ENCODE measurements at places on chromosomes 5 and 9.

- no peak for DNase-seq
Measured at GRCh38 chr5:112479418-112479817, 60.3 kb upstream of the EPB41L4A start.

DNA sequence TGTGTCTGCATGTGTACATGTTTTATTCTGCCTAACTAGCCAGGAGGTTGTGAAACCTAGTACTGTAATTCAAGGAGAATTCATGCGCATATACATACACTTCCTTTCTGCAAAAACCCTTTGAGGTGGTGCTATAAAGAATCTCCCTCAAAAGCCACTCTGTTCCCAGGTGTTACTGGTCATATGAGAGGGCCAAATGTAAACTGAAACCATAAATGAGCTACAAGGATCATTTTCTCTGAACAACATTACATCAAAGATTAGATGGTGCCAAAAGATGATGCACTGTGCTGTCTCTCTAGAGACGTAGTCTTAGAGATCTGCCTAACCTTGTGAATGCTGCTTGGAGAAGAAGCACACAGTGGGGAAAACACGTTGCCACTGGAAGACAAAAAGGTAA, 15.7 kb downstream of the NREP start:
- no peak for DNase-seq

GRCh38 chr9:92242260-92243136, 51.0 kb downstream of the IARS1 start:
- DNase-seq = no peak

GRCh38 chr9:19620326-19620725, 168.5 kb downstream of the SLC24A2 start:
- no peak for DNase-seq

DNA sequence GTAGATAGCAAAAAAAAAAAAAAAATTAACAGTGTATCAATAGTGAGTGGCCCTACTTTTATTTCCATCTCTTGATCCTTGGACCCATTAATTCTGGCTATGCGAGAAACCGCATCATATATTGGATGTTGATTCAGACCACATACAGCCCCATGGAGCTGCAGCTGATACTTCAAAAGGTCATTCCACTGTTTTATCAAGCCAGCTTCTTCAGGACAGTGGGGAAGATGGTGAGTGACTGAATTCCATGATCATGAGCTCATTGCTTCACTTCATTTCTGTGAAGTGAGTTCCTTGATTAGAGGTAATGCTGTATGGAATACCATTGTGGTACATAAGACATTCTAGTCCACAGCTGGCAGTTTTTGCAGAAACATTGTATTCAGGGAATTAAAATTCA, 222.9 kb upstream of the MEF2C start:
- no peak for DNase-seq

DNA sequence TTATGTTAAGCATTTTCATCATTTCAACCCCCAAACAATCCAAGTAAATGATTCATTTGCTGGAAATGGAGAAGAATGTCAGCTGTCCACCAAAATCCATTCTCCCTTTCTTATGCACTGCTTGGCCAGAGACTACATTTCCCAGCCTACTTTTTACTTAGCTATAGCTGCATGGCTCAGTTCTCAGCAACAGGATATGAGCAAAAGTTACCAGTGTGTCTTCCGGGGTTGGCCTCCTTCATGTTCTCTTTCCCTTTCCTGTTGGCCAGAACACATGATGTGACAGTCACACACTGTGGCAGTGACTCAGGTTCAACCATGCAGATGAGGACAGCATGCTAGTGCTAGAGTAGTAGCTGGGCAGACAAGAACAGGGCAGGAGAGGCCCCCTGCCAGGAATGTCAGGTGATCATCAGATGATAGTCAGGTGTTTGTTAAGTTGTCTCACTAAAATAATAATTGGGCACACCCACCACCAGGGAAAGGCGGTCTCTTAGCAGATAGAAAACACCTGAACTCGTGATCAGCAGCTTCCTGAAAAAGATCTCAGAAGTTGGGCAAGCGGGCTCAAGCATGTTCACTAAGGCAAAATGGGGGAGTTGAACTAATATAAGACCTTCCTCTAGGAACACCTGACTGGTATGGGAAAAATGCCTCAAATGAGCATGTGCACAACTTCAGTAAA, 12.2 kb downstream of the GPR150 start:
- peak; percentile 86 for DNase-seq

DNA sequence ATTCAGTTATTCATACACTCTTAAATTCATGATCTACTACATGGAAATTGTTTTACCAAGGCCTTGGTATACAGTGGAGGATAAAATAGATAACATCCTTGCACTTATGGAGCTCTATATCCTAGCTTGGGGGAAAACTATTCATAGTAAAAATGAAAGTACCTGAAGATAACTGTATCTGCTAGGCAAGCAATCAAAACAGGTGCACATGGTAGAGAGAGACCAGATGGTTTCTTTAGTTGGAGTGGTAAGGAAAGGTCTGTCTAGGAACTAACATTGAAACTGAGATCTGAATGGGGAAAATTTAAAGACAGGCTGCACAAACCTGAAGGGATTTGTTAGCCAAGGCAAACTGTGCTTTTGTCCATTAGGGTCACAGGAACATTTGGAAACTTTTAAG, 11.1 kb upstream of the SLCO4C1 start:
- no peak for DNase-seq

- DNase-seq = peak; percentile 51
Measured at GRCh38 chr9:128159522-128159783, 612 bp upstream of the BBLN start.

- no peak for DNase-seq
Measured at GRCh38 chr5:37882636-37883035, 42.8 kb upstream of the GDNF start.

DNA sequence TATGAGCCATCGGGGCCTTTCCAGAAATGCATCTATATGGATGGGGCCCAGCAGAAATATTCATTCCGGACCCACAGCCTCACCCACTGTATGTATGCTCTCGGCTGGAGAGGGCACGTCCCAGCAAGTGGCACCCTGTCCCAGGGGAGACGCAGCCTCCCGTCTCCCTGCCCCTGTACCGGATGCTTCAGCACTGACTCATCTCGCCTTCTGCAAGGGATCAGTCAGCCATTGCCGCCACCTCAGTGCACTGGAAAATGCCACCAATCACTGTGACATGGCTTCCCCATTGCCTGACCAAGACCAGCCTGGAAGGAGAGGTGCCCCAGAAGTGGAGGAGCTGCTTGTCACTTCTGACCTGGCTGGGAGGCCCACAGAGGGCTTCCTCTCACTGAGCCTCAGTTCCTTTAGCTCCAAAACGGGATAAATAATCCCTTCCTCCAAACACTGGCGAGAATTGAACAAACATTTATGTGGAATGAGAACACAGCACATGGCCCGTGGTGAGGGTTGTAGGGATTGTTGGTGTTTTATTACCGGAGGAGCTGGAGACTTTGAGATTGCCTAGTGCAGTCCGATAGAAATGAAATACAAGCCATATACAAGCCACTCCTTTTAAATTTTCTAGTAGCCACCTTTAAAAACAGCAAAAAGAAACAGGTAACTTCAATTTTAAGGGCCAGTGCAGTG, 43.9 kb upstream of the ORM1 start:
- DNase-seq = no peak

- no peak for DNase-seq
Measured at GRCh38 chr5:108720391-108720790, 27.3 kb upstream of the FER start.

GRCh38 chr5:1897816-1898450, 15.2 kb upstream of the IRX4 start:
- DNase-seq = no peak

GRCh38 chr5:12845549-12846159, 941.4 kb upstream of the CTNND2 start:
- DNase-seq = no peak

GRCh38 chr5:174636094-174636493, 88.3 kb upstream of the MSX2 start:
- no peak for DNase-seq

DNA sequence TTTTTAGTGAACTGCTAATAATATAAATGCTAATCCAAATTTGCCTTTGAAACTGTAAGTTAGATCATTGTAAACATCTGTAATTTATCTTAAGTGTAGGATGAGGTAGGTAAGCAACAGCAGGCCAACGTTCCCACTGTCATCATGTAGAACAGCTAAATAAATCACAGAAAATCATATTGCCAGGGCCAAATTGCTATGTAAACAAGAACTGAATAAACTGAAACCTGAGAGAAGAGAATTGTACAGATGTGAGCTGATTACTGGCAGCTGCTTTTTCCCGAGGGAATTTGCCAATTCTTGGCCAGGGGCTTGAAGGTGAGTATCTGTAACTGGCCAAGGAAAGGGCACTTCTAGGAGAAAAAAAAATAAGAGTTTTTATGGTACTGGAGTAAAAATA, 97.6 kb downstream of the CDH10 start:
- no peak for DNase-seq

GRCh38 chr5:74810915-74811314, 43.9 kb downstream of the NSA2 start:
- no peak for DNase-seq

GRCh38 chr5:172466062-172466461, 11.7 kb upstream of the SH3PXD2B start:
- no peak for DNase-seq
